Stimulated activated CD4-positive, alpha-beta T cell treated with anti-CD3 and anti-CD28 coated beads, TNF-alpha, amount 100 ng/mL, for 48 hours (primary cell): ENCODE measurements at places on chromosomes 5 and 9.

DNA sequence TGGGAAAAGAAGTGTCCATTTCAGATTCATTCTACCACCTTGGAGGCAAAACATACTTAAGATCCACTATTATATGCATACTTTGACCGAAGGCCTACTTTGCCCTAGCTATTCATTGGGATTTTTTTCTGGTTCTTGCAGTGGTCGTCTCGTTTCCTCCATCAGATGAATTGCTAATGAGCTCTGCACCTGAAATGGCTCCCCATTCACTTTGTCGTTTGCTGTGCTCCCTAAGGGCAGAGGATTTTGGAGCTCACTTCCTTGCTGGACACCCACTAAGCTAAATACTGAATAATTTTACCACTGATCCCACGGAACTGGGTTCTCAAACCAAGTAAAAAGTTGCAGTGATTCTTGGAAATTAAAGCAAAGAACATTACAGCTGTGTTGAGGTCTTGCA, 1.9 kb downstream of the KDM3B start:
- DNase-seq = no peak

GRCh38 chr5:32067774-32068470, 106.2 kb downstream of the GOLPH3 start:
- no peak for DNase-seq

DNA sequence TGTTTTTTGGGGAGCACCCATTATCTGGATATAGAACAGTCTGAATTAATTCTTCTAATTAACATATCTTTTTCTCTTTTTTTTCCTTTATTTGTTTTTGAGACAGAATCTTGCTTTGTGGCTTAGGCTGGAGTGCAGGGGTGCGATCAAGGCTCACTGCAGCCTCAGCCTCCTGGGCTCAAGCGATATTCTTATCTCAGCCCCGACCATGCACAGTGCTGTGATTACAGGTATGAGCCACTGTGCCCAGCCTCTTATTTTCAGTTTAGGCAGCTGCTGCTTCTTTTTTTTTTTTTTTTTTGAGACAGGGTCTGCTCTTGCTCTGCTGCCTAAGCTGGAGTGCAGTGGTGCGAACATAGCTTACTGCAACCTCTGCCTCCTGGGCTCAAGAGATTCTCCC, 20.2 kb downstream of the UBE2R2 start:
- DNase-seq = no peak

- no peak for DNase-seq
Measured at GRCh38 chr5:150065886-150066285, 20.5 kb downstream of the CSF1R start.
